Muscle of arm (tissue), 14 donors: ENCODE measurements at places on chromosomes 1 and 21. TPM values are rescaled to one million over a fixed set of nuclear protein-coding genes. Genes with fewer than 3 reads are reported as not detected.

DNA sequence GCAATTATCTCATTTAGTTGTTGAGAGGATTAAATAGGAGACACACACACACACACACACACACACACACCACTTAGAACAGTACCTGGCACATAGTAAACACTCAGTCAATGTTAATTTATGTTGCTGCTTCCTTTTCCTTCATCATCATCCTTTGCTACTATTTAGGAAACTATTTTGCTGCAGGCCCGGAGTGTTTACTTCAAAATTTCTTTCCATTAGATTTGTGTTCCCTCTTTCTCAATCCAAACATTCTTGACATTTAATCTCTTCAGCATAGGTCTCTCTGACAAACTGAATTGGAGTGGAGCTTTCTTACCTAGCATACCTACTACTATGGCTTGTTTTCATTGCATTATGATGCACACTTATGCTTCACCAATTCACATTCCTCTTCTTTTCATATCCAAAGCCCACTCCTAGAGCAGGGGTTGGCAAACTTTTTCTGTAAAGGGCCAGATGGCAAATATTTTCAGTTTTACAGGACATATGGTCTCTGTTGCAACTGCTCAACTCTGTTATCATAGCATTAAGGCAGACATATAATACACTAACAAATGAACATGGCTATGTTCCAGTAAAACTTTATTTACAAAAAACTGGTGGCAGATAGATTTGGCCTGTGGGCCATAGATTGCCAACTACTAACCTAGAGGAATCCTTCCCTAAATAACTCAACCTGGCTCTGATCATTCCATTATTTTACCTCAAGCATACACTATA is 49.5 kb downstream of the SCMH1 start:
- DNase-seq = no peak

DNA sequence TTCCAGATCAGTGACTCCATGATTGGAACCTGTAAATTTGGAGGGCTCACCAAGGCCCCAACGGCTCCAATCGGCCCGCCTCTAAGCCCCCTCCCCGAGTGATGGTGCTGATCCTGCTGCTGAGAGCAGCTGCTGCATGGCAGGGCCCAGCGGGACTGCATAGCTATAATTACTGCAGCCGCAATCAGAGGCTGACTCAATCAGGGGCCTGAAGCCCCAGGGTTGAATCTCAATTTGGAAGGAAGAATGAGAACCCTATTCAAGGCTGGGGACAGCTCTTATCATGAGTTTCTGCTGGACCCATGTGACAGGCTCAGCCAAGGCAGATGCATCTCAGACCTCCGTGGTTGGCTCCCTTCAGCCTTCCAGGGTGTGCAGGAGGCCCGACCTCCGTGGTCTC is 42.8 kb upstream of the MAGOH start:
- no peak for DNase-seq

- DNase-seq = no peak
These were observed 87.4 kb downstream of the PLXNA2 start for GRCh38 chr1:208156741-208157140.

Gene CHI3L2
- not detected for polyA plus RNA-seq

Gene CYP4Z1
- polyA plus RNA-seq = 0.45 TPM

DNA sequence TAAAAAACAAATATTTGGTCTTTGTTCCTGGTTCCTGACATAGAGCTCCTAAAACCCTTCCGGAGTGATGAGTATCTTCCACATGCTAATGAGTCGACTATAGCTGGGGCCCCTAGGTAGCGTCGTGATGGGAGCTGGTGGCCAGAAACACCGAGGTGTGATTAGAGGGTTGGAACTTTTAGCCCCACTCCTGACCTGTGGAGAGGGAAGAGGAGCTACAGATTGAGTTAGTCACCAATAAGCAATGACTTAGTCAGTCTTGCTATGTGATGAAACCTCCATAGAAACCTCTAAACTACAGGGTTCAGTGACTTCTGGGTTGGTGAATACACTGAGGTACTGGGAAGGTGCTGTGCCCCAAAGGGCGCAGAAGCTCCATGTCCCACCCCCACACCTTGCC is 30.1 kb upstream of the PLD5 start:
- DNase-seq = no peak

- no peak for DNase-seq
These were observed 56.5 kb downstream of the GPATCH2 start for GRCh38 chr1:217574265-217574949.

GRCh38 chr1:33280091-33280661 is 23.9 kb downstream of the ZNF362 start:
- DNase-seq = no peak

Gene SUCO
- 41.4 TPM for polyA plus RNA-seq

Gene HSF2BP
- polyA plus RNA-seq = not detected
